Right ventricle myocardium inferior (tissue), 1 donor: ENCODE measurements at places on chromosomes 4 and X. TPM values are rescaled to one million over a fixed set of nuclear protein-coding genes. Genes with fewer than 3 reads are reported as not detected.

DNA sequence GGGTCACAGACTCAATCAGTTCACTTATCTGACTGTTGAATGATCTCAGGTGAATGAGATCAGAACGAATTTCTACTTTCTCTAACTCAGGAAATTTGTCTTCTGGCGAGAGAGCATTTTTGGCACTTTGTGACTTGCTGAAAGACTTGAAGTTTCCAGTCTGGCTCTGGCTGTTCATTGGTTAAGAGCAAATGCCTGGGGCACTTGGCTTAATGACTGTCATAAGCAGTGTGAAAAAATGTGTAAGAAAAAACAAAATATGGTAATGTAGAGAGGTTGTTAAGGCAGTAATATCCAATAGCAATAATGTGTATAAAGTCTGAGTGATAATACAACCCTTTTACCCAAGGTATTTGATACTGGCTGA is 71.3 kb upstream of the PGRMC2 start:
- no peak for DNase-seq

- no peak for DNase-seq
Measured at GRCh38 chr4:53573696-53574095, 17.6 kb downstream of the LNX1 start.

GRCh38 chrX:134936542-134936941 is 54.2 kb upstream of the SMIM10 start:
- DNase-seq, result no peak

GRCh38 chrX:111339212-111339611 is 68.9 kb upstream of the CAPN6 start:
- DNase-seq, result no peak

- DNase-seq, result no peak
Measured at GRCh38 chr4:102828497-102828808, 1.1 kb upstream of the UBE2D3 start.

The ZCCHC18 gene
- total RNA-seq, result 0.22 TPM

- no peak for DNase-seq
Measured at GRCh38 chr4:67929426-67929825, 33.9 kb downstream of the TMPRSS11A start.

DNA sequence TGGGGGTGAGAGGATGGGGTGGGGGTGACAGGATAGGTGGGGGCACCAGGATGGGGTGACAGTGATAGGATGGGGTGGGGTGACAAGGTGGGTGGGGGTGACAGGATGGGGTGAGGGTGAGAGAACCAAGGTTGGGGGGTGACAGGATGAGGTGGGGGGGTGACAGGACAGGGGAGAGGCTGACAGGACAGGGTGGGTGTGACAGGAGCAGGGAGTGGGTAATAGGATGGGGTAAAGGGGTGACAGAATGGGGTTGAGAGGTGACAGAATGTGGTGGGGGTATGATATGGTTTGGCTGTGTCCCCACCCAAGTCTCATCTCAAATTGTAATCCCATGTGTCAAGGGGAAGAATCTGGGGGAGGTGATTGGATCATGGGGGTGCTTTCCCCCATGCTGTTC is 26.0 kb downstream of the RNF212 start:
- no peak for DNase-seq

GRCh38 chrX:39827951-39828350 is 269.8 kb downstream of the BCOR start:
- DNase-seq, result no peak

DNA sequence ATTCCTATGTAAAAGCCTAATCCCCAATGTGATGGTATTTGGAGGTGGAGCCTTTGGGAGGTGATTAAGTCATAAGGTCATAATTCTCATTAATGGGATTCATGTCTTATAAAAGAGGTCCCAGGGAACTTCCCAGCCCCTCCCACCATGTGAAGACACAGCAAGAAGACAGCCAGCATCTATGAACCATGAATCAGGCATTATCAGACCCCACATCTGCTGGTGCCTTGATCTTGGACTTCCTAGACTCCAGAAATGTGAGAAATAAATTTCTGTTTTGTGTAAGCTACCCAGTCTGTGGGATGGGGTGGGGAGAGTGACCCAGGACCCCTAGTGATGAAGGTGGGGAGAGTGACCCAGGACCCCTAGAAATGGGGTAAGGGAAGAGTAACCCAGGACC is 6.1 kb upstream of the DAPP1 start:
- no peak for DNase-seq

GRCh38 chr4:84085986-84086385 is 413.1 kb downstream of the NKX6-1 start:
- DNase-seq, result no peak

- no peak for DNase-seq
Measured at GRCh38 chr4:166662266-166662843, 571.9 kb downstream of the SPOCK3 start.

- no peak for DNase-seq
Measured at GRCh38 chr4:176034499-176034898, 31.1 kb upstream of the WDR17 start.

GRCh38 chrX:37958525-37959211 is 47.7 kb upstream of the SYTL5 start:
- no peak for DNase-seq

- DNase-seq, result no peak
Measured at GRCh38 chr4:78360466-78360865, 191.1 kb upstream of the ANXA3 start.

DNA sequence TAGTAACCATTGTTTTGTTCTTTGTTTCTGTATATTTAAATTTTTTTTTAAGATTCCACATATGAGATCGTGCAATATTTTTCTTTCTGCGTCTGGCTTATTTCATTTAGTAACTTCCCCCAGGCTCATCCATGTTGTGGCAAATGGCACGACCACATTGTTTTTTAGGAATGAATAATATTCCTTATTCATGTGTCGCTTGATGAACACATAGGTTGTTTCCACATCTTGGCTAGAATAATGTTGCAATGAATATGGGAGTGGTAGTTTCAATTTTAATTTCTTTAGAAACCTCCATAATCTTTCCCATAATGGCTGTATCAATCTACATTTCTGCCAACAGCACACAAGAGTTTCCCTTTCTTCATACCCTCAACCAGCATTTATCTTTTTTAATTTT is 166.8 kb upstream of the NR3C2 start:
- no peak for DNase-seq

The OPHN1 gene
- total RNA-seq, result 8.0 TPM

The SNX12 gene
- total RNA-seq, result 49.5 TPM

The DNAAF6 gene
- total RNA-seq, result not detected

GRCh38 chr4:113141901-113142346 is 92.5 kb downstream of the ANK2 start:
- DNase-seq, result no peak

The MTNR1A gene
- total RNA-seq, result not detected

GRCh38 chr4:123278755-123279154 is 117.8 kb upstream of the SPRY1 start:
- no peak for DNase-seq

DNA sequence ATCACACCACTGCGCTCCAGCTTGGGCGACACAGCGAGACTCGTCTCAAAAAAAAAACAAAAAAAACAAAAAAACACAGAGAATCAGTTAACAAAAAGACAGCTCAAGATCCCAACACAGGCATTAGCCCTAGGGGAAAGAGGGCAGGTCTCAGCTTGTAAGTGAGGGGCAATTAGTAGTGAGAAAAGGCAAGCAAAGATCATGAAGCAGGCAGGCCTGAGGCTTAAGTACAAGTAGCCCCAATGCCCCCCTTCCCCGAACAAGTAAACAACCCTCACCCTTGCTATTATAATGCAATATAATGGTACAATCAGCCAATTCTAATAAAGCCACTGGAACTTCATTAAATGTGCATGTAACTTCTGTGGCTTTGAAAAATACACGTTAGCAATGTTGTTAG is 17.0 kb downstream of the ADGRA3 start:
- DNase-seq, result no peak
